ENCODE measurements at places on chromosomes 5 and 9.

GRCh38 chr5:139212486-139212885, 14.3 kb upstream of the SIL1 start:
- no peak for DNase-seq

DNA sequence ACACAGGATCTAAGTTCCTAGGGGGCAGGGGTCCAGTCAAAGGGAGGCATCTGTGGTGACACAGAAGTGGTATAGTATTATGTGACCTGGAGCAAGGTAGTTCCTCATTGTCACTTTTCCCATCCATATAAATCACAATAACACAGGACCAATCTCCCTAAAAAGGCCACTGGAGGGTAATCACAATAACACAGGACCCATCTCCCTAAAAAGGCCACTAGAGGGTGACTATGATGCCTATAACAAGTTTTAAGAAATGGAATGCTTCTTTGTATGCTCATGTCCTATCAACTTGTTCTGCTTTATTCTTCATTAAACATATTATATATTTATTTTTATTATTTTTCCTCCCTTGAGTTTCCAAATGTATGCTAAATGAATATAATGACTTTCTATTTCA, 254.6 kb downstream of the ASTN2 start:
- DNase-seq = no peak

DNA sequence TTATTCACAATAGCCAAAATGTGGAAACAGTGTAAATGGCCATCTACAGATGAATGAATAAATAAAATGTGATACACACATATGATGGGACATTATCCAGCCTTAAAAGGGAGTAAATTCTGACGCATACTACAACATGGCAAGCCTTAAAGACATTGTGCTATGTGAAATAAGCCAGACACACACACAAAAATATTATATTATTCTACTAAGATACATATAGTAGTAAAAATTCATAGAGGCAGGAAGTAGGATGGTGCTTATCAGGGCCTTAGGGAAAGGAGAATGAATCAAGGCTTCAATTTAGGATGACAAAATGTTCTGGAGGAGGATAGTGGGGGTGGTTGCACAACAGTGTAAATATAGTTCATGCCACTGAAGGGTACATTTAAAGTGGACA, 346.7 kb upstream of the SMARCA2 start:
- DNase-seq = no peak

GRCh38 chr9:119963798-119964372, 594.6 kb upstream of the BRINP1 start:
- DNase-seq = no peak

GRCh38 chr5:60576425-60576824, 123.5 kb downstream of the DEPDC1B start:
- DNase-seq = no peak

Data from GDM1 (cell line).